Activated T-cell treated with anti-CD3 and anti-CD28 coated beads for 48 hours (primary cell): ENCODE measurements at places on chromosomes 3 and 15.

GRCh38 chr3:30309961-30310954 is 296.1 kb upstream of the TGFBR2 start:
- DNase-seq = no peak

DNA sequence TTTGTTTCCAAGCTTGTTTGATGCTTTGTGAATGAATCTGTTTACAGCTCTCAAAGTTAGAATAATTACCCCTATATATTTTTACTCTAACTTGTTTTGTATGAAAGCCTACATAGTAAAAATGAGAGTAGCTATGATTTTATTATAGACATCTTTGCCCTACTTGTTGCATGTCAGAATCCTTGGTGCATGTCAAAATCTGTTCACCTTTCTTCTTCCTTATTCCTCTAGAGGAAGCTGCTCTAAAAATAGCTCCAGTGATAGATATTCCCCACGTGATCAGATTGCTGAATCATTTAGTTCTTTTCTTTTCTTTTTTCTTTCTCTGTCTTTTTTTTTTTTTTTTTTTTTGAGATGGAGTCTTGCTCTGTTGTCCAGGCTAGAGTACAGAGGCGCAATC is 39.8 kb downstream of the LRRC49 start:
- DNase-seq = no peak

- peak; percentile 39 for DNase-seq
Measured at GRCh38 chr3:42023380-42023779, 61.5 kb upstream of the ULK4 start.

GRCh38 chr3:17979911-17980310 is 237.5 kb upstream of the TBC1D5 start:
- no peak for DNase-seq

DNA sequence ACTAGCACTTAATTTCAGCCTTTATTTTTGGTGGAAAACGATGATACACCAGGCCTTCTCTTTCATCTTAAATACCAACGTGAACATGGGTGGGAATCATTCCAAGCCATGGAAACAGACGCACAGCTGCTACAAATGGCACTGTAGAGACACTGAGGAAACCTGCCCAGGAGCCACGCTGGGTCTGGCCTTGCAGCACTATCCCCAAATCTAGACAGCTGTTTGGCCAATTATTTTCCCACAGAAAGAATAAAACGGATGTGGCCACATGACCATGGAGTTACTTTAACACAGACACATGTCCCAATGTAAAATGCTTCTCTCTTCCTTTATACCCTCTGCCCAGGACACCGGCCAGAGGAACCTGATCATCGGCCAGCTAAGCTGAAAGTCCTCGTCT is 83.6 kb upstream of the OCA2 start:
- no peak for DNase-seq
